D721Med (cell line): ENCODE measurements at places on chromosomes 12 and 14.

DNA sequence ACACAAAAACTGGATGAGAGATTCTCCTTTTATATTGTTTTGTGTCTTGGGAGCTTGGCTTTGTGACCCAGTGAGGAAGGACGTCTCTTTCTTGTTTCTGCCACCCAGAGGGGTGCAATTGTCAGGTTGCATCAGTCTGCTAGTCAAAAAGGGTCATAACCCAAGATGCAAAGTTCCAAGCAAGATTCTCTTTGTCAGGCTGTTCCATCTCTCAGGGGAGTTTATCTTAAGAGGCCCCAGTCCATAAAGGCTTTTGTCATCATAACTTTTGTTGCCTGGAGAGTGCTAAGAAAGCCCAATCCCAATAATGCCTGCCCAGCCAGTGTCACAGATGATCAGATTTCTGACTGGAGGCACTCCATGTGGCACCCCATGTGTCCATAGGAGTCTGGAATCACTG lies 444.9 kb downstream of the TRHDE start:
- no peak for DNase-seq

- no peak for DNase-seq
Observed at GRCh38 chr12:103278329-103278728, 217.4 kb downstream of the C12orf42 start.

- DNase-seq, result no peak
Observed at GRCh38 chr14:96221109-96221650, 16.5 kb downstream of the BDKRB2 start.

DNA sequence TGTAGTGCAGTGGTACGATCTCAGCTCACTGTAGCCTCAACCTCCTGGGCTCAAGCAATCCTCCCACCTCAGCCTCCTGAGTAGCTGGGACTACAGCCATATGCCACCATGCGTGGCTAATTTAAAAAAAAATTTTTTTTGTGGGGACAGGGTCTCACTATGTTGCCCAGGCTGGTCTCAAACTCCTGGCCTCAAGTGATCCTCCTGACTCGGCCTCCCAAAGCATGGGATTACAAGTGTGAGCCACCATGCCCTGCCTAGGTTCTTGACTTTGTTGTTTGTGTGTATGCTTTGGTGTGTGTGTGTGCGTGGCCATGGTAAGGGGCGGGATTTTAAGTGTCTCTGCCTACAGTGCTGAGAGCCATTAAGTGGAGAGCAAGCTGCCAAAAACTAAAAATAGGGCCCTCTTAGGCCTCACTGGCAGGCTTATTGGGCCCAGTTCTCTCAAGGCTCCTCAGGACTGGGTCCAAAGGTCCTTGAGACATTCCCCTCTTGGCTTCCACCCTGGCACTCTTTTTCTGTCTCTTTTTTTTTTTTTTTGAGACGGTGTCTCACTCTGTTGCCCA lies 5.1 kb downstream of the COX14 start:
- no peak for DNase-seq
